ENCODE measurements at places on chromosomes 4 and X. TPM values are rescaled to one million over a fixed set of nuclear protein-coding genes. Genes with fewer than 3 reads are reported as not detected.

The ENPP6 gene
- total RNA-seq = under 0.01 TPM

The MAGEB17 gene
- not detected for total RNA-seq

The POLN gene
- total RNA-seq = 0.81 TPM

The GPR143 gene
- total RNA-seq = not detected

The ARX gene
- not detected for total RNA-seq

DNA sequence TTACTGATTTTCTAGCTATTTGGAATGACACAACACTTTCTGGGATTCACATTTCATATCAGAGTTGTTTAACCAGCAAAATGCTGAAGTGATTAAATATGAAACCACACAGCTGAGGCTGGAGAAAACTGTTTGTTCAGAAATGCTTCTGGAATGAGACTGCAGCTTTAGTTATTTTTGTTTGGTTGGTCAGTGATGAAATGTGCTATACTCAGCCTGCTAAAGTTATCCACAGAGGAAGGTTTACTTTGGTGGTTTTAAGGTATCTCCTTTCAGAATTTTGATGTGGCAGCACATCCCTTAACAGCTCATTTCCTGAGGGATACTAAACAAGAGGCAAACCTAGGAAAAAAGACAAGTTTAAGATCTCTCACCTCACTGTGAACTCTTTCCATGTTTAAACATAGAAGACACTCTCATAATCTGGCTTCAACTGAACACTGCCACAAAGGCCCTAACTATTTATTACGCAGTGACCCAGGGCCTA is 106.6 kb upstream of the PDE5A start:
- DNase-seq = no peak

DNA sequence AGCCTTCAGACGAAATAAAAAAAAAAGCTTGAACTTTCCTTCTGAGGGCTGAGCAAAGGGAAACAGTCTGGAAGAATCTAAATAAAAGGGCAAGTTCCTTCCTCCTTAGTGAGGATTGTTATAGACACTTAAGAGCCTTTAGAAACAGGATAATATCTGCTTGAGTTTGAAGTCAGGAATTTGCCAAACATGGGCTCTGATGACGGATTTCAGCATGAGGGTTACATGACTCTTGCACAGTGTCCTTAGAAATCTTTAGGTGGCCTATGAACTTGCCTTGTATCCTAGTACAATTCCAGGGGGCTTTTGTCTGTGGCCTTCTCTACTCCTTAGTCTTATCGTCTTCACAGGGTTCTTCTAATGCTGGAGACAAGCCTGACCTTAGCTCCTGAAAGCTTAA is 94.1 kb downstream of the RLIM start:
- DNase-seq = no peak

GRCh38 chr4:20618731-20619130 is 81.5 kb upstream of the PACRGL start:
- DNase-seq = no peak

DNA sequence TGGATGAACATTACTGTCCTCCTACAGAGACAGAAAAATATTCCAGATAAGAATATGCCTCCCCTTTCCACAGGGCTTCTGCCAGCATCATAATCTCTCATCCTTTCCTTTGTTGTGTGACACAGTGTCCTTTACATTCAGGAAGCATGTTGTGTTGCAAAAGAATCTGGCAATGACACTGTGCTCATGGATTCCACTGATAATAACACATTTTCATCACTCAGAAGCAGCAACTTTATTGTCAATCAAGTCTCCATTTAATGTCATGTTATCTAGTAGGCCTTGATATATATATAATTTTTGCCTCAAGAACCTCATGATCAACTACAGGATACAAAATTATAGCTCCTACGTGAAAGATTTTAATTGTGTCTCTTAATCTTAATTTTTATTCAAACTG is 833.9 kb downstream of the FSTL5 start:
- DNase-seq = no peak

DNA sequence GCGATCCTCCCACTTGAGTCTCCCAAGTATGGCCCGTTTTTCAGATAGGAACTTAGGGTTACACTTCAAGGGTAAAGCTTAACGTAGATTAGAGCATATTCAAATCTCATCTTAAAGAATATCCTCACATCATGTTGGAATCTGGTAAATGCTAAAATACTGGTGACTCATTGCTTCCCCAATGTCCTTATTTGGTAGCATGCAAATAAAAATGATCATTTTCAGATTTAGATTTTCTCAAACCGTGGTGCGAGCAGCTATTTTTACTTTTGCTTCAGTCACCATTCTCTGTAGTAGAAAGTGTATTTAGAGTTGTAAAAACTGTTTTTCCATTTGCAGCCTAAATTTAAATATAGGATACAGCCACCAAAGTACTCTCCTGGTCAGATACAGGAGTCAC is 101.5 kb upstream of the MAML3 start:
- no peak for DNase-seq

DNA sequence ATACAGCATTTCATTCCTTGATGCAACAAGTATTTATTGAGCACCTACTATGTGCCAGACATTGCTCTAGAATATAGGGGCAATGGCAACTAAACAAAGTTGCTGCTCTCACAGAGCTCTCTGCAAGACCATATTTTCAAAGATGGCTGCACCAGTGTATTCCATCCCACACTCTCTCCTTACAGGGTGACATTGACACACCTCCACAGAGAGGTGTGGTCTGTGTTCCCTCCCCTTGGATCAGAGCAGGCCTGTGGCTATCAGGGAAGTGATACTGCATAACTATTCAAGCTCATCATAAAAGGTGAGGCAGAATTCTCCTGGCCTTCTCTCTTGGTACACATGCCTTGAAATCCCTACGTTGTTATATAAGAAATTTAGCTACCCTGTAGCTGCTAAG is 95.3 kb upstream of the SOD3 start:
- no peak for DNase-seq

GRCh38 chrX:106698693-106699092 is 27.8 kb upstream of the RNF128 start:
- DNase-seq = no peak

DNA sequence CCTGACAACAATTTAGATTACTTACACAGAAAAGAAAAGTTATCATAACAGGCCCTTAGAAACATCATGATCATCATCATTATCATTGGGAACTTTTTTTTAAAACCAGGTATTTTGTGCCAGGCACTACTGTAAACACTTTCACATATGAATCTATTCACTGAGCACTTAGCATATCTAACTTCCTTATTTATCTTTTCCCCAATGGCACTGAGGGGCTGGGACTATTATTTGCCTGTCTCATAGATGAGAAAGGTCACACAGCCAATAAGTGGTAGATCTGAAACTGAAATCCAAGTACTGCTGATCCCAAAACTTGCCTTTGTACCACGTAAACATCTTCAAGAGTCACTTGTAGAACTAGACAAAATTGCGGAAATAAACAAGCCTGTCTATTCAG is 184.2 kb upstream of the RBPJ start:
- DNase-seq = no peak

- no peak for DNase-seq
Observed at GRCh38 chr4:176709417-176709816, 83.3 kb downstream of the VEGFC start.

GRCh38 chrX:147550217-147550616 is 361.5 kb upstream of the FMR1 start:
- no peak for DNase-seq

DNA sequence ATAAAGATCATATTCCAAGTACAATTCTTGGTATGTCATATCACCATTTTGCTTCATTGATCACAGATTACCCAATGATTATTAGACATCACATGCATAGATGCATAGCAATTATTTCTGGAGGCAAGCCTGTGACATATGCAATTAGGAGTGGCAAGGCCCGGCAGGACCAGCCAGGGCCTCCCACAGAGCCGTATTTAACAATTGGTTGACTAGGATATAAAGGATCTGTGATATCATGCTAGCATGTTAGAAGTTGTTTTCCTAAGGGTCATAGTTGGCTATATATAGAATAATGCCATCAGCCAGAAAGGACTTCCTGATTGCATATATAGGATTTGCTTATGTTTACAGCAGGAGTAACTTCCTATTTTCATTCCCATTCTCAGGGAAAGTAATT is 103.5 kb upstream of the OTUD4 start:
- no peak for DNase-seq

DNA sequence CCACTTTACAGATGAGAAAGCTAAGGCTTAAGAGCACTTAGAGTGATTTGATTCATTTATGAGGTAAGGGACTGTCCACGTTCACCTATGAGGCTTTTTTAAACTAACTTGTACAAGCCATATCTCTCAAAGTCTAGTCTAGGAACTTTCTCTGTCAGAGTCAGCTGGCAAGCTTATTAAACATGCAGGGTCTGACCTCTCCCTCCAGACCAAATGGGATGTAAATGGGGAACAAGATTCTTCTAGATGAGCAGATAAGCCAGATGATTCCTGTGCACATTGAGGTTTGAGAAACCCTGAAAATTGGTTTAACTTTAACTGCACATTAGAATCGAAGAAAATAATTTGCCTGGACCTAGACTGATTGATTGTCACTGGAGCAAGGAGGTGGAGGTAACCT is 160.0 kb upstream of the SPRY1 start:
- DNase-seq = no peak

- DNase-seq = no peak
Observed at GRCh38 chr4:47215759-47216158, 184.4 kb downstream of the GABRB1 start.

GRCh38 chrX:8027827-8028226 is 100.6 kb upstream of the PNPLA4 start:
- no peak for DNase-seq

DNA sequence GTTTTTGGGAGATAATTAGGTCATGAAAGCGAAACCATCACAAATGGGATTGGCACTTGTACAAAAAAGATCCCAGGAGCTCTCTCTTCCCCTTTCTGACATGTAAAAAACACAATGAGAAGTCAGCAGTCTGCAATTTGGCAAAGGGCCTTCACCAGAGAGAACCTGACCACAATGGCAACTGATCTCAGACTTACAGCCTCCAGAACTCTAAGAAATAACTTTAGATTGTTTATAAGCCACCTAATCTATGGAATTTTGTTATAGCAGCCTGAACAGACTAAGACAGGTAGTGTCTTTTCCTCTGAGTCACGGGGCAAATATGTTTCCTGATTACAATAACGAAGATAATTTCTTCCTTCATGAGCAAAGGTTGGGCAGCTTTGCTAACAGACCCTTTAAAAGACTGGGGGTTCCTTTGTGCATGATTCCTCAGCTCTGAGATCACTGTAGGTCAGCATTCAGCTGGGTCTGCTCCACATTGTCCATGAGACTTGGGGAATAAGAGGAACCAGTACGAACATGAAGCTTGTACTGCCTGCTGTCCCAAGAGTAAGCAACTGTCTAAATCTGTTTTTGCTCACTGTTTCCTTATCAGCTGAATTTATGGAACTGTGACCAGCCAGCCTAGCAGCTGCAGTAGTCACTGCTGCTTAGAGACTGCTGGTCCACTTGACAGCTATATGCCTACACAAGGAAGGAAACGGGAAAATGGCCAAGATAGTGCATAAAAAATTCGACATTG is 191.6 kb downstream of the ANAPC10 start:
- peak; percentile 57 for DNase-seq

DNA sequence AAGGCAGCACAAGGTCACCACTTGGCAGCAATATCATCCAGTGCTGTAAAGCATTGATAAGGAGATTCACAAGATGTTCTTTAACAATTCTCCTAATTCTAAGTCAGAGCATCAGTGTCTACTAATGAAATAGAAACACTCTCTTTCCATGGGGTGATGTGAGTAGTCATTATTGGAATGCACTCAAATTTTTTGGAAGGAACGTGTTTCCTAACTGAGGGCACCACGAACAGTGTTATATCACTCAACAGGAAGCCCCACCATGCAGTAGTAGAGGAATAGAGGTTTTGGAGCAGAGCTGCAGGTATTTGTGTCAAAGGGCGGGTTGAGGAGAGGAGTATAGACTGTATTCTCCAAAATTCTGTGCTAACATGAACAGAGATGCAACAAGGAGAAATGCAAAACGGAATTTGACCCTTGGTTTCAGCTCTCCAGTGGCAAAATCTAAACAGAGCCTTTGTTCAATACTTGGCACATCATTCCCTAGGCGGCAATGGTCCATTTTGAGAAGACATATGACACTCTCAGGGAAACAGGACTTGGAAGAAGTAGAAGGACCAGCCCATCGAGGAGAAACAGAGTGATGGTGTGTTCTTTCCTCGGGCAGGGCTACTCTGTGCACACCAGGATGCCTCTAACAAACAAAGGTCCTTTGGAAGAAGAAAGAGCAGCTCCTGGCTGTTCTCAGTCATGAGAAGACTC is 98.9 kb downstream of the CPEB2 start:
- no peak for DNase-seq

DNA sequence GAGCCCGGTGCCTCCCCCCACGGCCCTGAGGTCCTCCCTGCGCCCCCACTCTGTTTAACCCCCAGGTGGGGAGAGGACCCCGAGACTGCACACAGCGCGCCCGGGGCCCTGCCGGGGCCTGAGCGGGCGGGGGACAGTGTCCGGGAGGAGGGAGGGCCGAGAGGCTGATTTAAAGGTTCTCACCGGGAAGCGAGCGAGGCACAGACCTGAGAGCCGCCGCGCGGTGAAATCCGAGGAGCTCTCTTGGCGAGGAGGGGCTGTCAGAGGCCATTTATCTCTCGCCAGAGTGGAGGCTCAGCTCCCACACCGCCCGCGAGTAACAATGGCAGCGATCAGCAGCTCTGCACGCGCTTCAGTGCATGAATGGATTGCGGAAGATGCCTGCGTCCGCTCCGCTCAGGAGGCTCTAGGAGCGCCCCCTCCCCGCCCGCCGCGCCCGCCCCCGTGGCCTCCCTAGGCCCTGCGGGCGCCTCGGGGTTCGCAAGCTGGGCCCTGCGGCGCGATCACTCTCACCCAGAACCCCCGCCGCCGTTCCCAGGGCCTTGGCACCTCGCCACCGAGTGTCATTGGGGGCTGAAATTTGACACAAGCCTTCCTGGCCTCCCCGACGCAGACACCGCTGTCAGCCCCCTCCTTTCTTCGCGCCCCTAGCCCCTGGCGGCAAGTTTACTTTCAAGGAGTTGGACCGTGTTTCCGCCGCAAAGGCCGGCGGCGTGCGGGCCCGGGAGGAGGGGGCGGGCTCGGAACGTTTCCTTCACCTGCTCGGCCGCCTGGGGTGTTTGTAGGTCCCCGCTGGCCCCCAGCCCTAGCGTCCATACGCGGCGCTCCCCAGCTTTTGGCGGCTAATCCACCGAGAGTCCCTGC is 48.7 kb upstream of the BCOR start:
- peak; percentile 58 for DNase-seq

- DNase-seq = peak; percentile 34
Observed at GRCh38 chrX:23317799-23318724, 16.6 kb upstream of the PTCHD1 start.

DNA sequence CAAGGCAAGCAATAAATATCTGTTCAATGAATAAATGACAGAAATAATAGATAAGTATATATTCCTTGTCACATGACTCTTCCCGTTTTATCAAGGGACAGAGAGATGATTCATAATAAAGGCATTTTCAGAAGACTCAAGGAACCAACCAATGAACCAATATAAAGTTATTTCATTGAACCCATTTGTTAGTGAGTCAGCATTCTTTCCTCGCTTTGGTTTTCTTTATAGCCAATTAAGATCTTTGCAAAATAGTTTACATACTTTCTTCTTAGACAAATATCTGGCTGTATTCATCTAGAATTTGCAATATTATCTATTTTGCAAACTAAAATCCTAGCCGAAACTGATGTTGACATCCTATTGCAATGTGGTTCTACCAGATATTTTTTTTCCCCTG is 269.4 kb downstream of the IL15 start:
- no peak for DNase-seq

- DNase-seq = no peak
Observed at GRCh38 chr4:125891597-125892258, 577.0 kb downstream of the FAT4 start.
